ENCODE measurements at places on chromosomes 7 and 10.

- no peak for ATAC-seq
Observed at GRCh38 chr7:100063376-100063775, 13.8 kb downstream of the ZSCAN21 start.

DNA sequence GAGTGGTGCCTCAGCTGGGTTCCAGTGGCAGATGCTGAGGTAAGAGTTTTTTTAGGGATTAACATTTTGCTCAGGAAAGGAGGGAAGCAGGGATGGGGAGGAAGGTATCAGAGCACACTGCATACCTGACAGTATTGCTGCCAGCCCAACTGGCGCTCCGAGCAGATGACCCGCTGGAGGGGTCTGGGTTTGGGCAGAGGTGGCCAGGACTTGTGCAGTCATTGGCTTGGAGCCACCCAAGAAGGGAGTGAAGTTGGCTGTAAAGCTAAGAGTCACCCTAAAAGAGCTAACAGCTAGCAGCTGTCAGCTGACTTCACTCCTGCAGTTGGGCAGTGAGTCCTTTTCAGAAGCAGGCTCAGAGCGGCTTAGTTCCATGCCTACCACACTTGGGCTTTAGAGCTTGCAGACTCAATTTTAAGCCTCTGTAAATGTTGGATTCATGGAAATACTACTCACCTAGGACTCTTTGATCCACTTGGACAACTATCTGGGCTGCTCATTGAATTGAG, 5.8 kb upstream of the ARHGAP22 start:
- ATAC-seq, result no peak

- peak; percentile 36 for ATAC-seq
Observed at GRCh38 chr10:63588436-63589167, 67.4 kb downstream of the REEP3 start.

- no peak for ATAC-seq
Observed at GRCh38 chr7:108165723-108166122, 35.6 kb upstream of the LAMB4 start.
